ENCODE measurements at places on chromosomes 2 and 18. TPM values are rescaled to one million over a fixed set of nuclear protein-coding genes. Genes with fewer than 3 reads are reported as not detected.

The CCDC88A gene
- total RNA-seq = 66.2 TPM

The RAX gene
- total RNA-seq = not detected

DNA sequence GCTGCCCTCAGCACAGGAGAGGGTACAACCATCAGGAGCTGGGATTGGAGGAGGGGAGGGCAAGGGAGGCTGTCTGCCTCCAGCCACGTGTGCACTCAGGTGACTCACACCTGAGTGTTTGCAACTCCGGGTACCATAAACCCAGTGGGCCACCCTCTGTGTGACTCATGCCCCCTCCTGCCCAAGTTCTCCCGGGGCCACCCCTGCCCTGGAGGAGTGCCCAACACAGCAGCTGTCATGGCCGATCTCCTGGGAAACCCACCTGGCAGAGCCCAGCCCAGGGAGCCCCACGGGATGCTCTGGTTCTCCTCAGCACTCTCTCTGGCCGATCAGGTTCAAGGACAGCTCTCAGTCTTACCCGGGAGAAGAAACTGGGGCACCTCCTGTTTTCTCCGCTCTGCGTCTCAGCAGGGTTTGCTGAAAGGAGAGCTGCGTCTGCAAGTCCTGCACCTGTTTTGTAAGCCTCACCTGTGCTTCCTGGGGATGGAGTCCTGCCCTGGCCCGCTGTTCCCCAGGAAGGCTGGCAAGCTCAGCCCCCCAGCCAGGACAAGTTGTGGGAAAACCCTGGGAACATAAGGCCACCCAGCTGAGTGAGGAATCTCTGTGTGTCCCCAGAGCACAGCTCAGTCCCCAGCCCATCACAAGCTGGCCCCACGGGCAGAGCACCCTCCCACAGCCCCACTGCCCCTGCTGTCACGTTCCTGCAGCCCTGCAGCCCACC lies 44.0 kb upstream of the UBE2F start:
- DNase-seq = no peak
- H3K27me3 ChIP-seq = peaks cover 16% of the 10 kb centered on the region
- H3K4me1 ChIP-seq = peaks cover 10% of the 10 kb centered on the region
- no peaks in the 10 kb centered on the region for H3K36me3 ChIP-seq

- no peak overlapping the region for H3K27ac ChIP-seq
- no peak overlapping the region for H3K4me3 ChIP-seq
- no peaks in the 10 kb centered on the region for H3K4me1 ChIP-seq
- peaks cover 18% of the 10 kb centered on the region for H3K27me3 ChIP-seq
- no peak for DNase-seq
- no peaks in the 10 kb centered on the region for H3K36me3 ChIP-seq
Measured at GRCh38 chr2:242029422-242030225, 160.1 kb downstream of the RTP5 start.

- H3K27ac ChIP-seq = no peak overlapping the region
- H3K36me3 ChIP-seq = peaks cover 17% of the 10 kb centered on the region
- H3K4me1 ChIP-seq = no peaks in the 10 kb centered on the region
Measured at GRCh38 chr2:25757906-25758305, 84.5 kb upstream of the DTNB start.

- H3K27ac ChIP-seq = no peak overlapping the region
- H3K36me3 ChIP-seq = no peaks in the 10 kb centered on the region
- H3K4me3 ChIP-seq = no peak overlapping the region
Measured at GRCh38 chr2:215793747-215794595, 219.4 kb downstream of the MREG start.

GRCh38 chr2:7665880-7666279 lies 748.7 kb downstream of the RNF144A start:
- H3K36me3 ChIP-seq = no peaks in the 10 kb centered on the region
- DNase-seq = no peak
- H3K27me3 ChIP-seq = no peaks in the 10 kb centered on the region
- no peak overlapping the region for H3K27ac ChIP-seq
- no peaks in the 10 kb centered on the region for H3K4me1 ChIP-seq

- peak; percentile 18 for DNase-seq
- H3K36me3 ChIP-seq = no peaks in the 10 kb centered on the region
- peak overlapping the region; percentile 52 for H3K27ac ChIP-seq
- H3K4me1 ChIP-seq = no peaks in the 10 kb centered on the region
- no peaks in the 10 kb centered on the region for H3K27me3 ChIP-seq
Measured at GRCh38 chr2:236001166-236001828, 166.9 kb downstream of the GBX2 start.

DNA sequence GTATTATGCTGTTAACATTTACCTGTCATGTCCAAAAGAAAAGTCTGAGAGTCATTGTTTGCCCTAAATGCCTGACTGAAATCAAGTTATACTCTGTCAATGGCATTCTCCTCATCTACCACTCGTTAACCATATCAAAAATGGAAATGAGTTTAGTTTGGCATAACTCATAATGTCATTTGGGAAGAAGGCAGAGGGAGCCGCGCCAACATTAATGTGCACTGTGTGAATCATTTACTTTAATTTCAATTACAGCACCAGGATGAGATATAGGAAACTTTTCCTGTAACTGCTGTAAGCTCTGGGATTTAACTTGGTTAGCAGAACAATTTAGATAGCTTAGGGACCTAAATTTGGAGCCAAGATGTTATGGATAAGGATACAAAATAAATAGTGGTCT lies 871.2 kb upstream of the POU3F3 start:
- H3K4me3 ChIP-seq = no peak overlapping the region
- H3K36me3 ChIP-seq = no peaks in the 10 kb centered on the region
- H3K27ac ChIP-seq = no peak overlapping the region
- no peaks in the 10 kb centered on the region for H3K4me1 ChIP-seq
- H3K27me3 ChIP-seq = no peaks in the 10 kb centered on the region
